Left lung (tissue), 14 donors: ENCODE measurements at places on chromosomes 11 and 22.

GRCh38 chr11:85277693-85278092, 349.5 kb downstream of the DLG2 start:
- DNase-seq = no peak

- DNase-seq = no peak
Measured at GRCh38 chr11:128187377-128187776, 400.0 kb downstream of the ETS1 start.

DNA sequence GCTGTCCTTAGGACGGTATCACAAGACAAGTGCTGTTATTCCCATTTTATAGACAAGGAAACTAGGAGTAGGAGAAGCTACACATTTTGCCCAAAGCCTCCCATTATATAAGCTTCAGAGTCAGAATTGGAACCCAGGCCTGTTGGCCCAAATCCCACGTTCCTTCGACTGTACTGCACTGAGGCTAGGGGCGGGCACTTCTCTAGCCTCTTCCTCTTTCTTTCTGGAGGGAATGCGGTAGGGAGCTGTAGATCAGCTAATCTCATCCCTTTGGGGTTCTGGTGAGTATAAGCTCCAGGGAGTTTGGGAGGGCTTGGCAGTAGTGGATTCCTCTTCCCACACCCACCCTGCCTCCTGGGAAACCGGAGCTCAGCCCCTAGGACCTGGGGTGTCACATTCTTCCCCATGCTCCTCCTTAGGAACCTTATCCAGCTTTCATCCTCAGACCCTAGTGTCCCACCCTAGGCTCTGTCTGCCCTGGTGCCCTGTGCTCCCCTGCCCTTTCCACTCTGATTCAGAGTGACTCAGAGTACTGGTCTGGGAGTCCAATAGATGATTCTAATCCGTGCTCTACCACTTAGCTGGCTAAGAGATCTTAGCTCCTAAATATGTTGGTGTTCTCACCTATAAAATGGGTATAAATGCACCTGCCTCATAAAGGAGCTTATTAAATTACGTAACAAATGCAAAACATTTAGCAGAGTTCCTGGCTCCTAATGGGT, 29.3 kb downstream of the PHLDB1 start:
- no peak for DNase-seq

- DNase-seq = no peak
Measured at GRCh38 chr11:94838027-94838731, 70.0 kb downstream of the AMOTL1 start.

DNA sequence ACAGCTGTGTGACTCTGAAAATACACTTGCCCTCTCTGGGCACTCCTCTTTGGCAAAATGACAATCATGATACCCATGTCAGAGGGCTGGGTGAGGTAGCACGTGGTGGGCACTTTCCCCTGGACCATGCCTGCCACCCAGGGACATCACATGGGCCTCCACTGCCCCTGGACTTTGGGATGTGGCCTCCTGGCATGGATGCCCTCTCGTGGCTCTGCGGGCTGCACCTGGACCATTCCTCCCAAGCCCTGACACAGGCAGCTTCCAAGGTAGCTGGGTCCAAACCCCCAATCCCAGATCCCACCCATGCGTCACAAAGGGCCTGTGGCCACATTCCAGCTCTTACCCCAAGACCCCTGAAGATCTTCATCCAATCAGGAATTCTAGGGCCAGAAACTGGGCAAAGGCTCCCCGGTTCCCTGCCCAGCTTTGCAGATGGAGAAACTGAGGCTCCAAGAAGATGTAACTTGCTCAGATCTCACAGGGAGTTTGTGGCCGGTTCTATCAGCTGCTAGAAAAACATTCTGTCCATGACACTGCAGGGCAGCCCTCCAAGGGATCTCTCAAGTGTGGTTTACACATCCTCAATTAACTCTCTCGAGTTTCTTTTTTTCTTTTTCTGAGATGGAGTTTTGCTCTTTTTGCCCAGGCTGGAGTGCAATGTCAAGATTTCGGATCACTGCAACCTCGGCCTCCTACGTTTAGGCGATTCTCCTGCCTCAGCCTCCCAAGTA, 35.4 kb upstream of the CYB5R3 start:
- DNase-seq = no peak

DNA sequence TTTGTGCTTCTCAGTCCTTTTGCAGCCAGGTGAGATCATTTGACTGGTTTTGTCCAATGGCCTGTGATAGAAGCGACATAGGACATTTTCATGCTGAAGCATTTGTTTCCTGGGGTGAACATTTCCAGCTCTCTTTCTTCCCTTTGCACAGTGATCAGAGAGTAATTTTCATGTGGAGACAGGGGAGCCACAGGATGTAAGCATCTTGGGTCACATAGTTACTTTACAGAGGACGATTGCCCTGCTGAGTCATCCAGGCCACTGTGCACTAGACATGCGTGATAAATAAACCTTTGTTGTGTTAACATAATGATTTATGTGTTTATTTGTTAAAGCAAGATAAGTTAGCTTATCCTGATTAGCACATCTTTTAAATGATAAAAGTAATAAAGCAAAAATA, 263.5 kb upstream of the CCDC179 start:
- DNase-seq = no peak

- DNase-seq = no peak
Measured at GRCh38 chr11:128345316-128345715, 242.0 kb downstream of the ETS1 start.

DNA sequence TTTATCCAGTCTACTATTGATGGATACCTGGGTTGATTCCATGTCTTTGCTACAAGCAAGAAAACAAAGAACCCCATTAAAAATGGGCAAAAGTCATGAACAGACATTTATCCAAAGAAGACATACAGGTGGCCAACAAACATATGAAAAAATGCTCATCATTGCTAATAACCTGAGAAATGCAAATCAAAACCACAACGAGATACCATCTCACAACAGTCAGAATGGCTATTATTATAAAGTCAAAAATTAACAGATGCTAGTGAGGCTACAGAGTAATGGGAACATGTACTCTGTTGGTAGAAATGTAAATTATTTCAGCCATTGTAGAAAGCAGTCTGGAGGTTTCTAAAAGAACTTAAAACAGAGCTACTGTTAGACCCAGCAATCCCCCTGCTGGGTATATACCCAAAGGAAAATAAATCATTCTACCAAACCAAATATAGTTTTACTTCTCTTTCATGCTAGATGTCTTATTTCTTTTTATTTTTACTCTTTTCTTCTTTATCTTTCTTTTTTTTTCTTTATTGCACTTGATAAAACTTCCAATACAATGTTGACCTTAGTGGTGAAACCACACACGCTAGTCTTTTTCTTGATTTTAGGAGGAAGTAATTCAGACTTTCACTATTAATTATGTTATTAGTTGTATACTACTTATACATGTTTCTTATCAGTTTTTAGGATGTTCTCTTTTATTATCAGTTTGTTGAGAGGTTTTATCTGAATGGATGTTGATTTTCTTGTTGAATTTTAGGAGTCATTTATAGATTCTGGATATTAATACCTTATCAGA, 14.3 kb downstream of the TRIM22 start:
- no peak for DNase-seq

- no peak for DNase-seq
Measured at GRCh38 chr11:104338186-104338585, 174.2 kb upstream of the PDGFD start.

DNA sequence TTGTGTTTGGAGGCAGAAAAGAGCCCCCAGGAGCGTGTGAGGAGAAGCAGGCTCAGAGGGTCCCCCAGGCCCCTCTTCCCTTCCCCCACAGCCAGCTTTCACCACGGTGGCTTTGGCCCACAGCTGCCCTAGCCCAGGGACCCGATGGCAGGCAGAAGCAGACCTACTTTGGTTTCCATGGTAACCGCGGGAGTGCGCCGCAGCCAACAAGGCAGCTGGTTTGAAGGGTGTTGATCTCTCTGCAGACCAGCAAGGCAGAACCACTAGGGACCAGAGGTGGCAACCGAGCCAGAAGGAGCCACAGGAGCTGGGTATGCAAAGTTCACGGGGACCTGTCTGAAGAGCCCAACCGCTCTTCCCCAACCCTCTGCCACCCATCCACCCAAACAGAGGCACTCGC, 69.4 kb downstream of the BUD13 start:
- DNase-seq = no peak

DNA sequence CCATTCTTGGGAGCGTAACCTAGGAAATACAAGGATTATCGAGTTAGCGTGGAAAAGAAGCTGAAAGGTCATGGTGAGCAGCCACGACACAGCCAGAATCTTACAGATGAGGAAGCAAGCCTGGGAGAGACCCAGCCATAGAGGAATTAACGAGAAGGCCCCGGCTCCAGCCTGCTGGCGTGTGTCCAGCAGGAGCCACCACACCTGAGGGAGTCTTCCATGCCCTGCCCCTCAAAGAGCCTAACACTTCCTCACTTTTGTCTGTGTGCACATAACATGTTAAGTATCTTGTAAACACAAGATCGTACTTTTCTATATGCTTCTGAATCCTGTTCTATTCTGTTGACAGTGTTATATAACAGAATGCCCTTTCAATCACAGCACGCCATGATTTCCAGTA, 18.1 kb downstream of the CECR2 start:
- DNase-seq = no peak

GRCh38 chr11:80365076-80365725, 924.4 kb upstream of the TENM4 start:
- DNase-seq = no peak

DNA sequence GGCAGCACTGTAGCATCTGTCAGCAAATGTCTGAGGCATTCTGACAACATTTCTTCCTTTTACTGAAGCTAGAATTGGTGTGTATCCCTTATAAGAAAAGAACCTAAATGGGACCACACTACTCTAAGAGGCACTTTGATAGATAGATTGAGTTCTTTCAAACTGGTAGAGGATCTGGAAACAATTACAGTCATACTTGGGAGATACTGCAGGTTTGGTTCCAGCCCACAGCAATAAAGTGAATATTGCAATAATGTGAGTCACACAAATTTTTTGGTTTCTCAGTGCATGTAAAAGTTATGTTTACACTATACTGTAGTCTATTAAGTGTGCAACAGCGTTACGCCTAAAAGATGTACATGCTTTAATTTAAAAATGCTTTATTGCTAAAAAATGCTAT, 96.9 kb downstream of the SBF2 start:
- no peak for DNase-seq

DNA sequence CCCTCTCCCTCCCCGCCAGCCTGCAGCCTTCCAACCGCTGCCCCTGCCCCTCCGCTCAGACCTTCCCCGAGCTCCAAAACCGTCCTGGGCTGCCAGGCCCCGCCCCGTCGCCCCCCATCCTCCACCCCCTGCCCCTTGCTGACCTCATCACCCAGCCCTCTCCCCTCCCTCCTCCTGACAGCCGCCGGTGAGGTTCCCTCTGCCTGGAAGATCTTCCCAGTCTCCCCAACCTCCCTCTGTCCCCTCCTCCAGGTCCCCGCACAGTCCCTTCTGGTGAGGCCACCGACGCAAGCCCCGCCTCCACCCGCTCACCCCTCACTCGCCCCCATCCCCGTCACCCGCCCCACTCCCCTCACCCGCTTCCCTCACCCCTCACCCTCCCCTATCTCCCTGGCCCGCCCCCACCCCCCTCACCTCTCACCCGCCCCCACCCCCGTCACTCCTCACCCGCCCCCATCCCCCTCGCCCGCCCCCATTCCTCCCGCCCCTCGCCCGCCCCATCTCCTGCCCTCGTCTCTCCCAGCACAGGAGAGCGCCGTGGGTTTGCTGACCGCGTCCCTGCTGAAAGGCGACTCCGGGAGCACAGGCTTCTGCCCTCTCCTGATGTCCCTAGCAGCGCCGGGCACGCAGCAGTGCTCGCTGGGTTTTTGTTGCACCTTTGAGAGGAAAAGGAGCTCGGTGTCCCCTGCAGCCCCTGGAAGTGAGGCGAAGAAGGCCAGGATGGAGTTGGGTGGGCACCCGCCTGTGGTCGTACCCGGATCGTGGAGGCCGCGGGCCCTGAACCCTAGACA, 16.4 kb upstream of the UPK3A start:
- DNase-seq = no peak

DNA sequence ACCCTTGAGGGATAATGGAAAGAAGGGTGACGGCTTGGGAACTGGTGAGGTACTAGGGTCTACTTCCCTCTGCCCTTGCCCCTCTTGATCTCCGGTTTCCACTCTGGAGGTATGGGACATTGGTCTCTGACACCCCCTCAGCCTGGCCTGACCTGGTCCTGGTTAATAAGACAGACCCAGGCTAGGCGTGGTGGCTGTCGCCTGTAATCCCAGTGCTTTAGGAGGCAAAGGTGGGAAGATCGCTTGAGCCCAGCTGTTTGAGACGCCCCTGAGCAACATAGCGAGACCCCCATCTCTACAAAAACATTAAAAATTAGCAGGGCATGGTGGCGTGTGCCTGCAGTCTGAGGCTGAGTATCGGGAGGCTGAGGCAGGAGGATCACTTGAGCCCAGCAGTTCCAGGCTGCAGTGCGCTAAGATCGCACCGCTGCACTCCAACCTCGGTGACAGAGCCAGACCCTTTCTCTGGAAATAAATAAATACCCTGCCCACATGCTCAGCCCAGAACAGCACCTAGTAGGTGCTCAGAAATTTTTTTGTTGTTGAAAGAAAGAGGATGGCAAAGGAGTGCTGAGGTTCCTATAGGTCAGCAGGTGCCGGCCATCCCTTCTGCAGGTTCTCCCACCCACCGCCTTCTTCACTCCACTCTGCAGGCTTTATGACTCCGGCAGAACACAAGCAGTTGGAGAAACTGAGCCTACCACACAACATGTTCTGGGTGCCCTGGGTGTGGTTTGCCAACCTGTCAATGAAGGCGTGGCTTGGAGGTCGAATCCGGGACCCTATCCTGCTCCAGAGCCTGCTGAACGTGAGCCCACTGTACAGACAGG, 6.3 kb downstream of the BEST1 start:
- no peak for DNase-seq

- no peak for DNase-seq
Measured at GRCh38 chr11:8806974-8807373, 104.0 kb upstream of the AKIP1 start.

DNA sequence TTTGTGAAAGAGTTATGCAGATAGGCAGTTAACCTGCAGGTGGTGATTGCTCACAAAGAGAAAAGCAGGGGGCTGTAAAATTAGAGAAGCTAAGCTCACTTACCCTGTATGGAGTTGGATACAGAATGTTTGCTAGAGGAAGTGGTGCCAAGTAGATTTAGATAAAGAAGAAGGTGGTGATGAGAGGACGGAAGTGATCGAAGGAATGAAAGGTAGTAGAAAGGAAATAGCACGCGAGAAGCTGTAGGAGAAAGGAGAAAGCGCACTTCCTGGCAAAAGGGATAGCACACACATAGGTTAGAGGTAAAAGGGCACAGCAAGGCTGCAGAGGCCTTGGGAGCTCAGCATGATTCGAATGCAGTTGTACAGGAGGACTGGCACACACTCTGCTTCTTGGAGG, 87.3 kb upstream of the CTSC start:
- no peak for DNase-seq

DNA sequence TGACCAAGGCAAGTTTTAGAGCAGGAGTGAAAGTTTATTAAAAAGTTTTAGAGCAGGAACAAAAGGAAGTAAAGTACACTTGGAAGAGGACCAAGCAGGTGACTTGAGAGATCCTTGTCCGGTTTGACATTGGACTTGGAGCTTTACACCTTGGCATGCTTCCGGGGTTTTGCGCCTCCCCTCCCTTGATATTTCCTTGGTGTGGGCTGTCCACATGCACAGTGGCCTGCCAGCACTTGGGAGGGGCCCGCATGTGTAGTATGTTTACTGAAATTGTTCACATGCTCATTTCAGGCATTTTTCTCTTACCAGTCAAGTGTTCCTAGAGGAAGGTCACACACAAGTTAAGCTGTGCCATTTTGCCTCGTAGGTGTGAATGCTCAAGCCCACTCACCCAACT, 19.0 kb upstream of the THRSP start:
- no peak for DNase-seq
